ENCODE measurements at places on chromosomes 2 and 18. TPM values are rescaled to one million over a fixed set of nuclear protein-coding genes. Genes with fewer than 3 reads are reported as not detected.
A peak's percentile ranks its signal among the peaks of the same experiment; 100 is the strongest.

Gene ARHGAP15
- total RNA-seq, result not detected

Gene MERTK
- total RNA-seq, result 0.28 TPM

Gene KIF3C
- 15.4 TPM for total RNA-seq

Gene SRD5A2
- total RNA-seq, result not detected

Gene TRAK2
- total RNA-seq, result 65.4 TPM

- peak; percentile 100 for DNase-seq
- H3K36me3 ChIP-seq, result no peaks in the 10 kb centered on the region
- no peak overlapping the region for H3K4me3 ChIP-seq
Measured at GRCh38 chr2:111698743-111699554, 185.0 kb downstream of the ANAPC1 start.

DNA sequence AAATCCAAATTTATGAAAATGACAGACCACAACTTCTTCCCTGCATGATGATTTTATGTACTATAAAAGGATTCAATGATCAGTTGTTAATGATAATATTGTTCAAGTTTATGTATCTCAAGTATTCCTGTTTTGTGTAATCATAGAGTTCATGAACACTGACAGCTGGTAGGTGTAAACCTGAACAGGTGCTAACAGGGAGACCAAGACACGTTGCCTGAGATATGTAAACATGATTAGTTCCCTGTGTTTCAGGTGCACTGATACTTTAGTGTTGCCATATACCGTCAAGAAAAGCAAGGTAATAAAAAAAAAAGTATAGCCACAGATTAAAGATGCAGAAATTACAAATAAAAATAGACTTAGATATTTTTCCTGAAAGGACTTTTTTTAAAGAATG lies 131.8 kb downstream of the BAZ2B start:
- H3K27ac ChIP-seq, result no peak overlapping the region
- no peak for DNase-seq
- H3K4me1 ChIP-seq, result no peaks in the 10 kb centered on the region
- no peaks in the 10 kb centered on the region for H3K27me3 ChIP-seq
- no peaks in the 10 kb centered on the region for H3K36me3 ChIP-seq

- no peaks in the 10 kb centered on the region for H3K36me3 ChIP-seq
- no peaks in the 10 kb centered on the region for H3K27me3 ChIP-seq
- DNase-seq, result no peak
- H3K4me1 ChIP-seq, result peaks cover 15% of the 10 kb centered on the region
Measured at GRCh38 chr2:128233790-128234395, 84.8 kb downstream of the HS6ST1 start.

GRCh38 chr18:31042406-31043181 lies at the start of gene DSC3:
Gene DSC3, minus strand, starts transcription at chr18:31042742. Its CDS starts 82 bp downstream, at chr18:31042660.
- DNase-seq, result no peak
- no peak within 1 kb of the TSS for H3K27ac ChIP-seq
- H3K36me3 ChIP-seq, result no peaks in the 10 kb centered on the region
- peaks cover 21% of the 10 kb centered on the region for H3K27me3 ChIP-seq
- no peaks in the 10 kb centered on the region for H3K4me1 ChIP-seq
- H3K4me3 ChIP-seq, result no peak within 1 kb of the TSS

DNA sequence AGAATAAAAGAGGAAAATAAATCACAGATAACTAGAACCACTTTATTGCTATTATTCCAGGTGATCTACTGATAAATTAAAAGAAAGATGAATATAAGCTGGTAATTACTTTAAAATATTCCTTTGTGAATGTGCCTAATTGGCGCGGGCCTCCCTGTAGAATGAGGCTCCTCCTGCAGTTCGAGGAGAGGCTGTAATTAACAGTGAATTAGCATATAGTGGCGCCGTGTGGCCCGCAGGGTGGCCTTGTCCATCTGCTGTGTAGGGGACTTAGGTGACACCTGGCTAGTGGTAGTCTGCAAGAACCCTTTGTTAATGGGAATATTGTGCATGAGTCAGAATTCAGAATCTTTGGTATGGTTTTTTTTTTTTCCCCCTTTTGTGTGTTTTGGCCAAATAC lies 119.8 kb downstream of the AGAP1 start:
- H3K27me3 ChIP-seq, result no peaks in the 10 kb centered on the region
- DNase-seq, result no peak
- H3K36me3 ChIP-seq, result no peaks in the 10 kb centered on the region
- no peak overlapping the region for H3K27ac ChIP-seq
- H3K4me1 ChIP-seq, result peaks cover 9% of the 10 kb centered on the region

DNA sequence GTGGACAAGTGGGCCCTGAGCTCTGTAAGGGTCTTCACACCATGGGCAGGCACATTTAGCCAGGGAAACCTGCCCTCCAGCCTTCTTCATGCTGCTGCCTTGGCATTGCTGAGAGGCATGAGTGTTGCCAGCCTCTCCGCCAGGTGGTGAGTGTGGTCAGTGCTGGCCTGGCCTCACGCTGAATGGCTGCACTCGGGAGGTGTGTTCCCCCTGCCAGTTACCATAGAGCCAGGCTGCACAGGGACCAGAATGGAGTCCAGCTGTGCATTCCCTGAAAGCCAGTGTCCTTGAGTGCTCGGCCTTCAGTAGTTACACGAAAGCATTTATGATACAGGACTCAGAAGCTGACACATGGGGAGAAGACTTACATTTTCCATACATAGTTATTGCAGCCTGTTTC lies 139.7 kb downstream of the ATP9B start:
- H3K4me3 ChIP-seq, result no peak overlapping the region
- H3K36me3 ChIP-seq, result peaks cover 10% of the 10 kb centered on the region

DNA sequence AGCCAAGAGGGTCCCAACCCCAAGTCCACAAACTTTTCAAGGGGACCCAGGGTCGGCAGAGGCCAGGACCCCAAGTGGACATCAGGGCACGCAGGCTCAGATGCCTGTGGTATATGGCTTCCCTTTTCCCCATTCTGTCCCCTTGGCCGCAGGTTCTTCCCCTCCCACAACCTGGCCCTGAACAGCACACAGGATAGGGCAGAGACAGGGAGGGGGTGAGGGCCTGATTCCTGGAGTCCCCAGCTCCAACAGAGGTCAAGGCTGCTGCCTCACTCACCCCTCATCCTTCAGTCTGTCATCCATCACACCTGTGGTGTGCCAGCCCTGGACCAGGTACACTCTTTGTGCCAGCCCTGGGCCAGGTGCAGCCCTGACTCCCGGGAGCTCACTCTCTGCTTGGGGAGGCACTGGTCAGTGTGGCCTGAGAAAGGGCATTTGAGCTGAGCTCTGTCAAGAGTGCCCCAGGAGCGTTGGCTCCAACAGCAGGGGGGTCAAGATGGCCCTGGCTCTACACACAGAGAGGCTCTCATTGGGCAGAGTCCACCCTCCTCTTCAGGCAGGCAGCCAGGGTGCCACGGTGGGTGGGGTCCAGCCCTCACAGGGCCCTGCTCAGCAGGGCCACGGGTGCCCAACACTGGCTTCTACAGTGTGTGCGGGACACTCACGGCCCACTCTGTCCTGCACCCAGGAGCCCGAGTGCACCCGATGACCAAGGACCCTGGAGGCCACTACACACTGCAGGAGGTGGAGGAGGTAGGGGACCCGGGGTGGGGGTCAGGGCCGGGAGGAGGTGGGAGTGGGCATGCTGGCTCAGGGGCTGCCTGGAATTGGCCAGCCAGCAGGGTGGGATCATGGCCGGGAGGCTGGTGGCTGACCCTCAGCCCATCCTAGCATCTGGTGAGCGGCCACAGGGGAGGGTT lies 1.6 kb downstream of the AGXT start:
- H3K27me3 ChIP-seq, result peaks cover 46% of the 10 kb centered on the region
- no peaks in the 10 kb centered on the region for H3K36me3 ChIP-seq
- no peak overlapping the region for H3K4me3 ChIP-seq
- H3K27ac ChIP-seq, result no peak overlapping the region
- H3K4me1 ChIP-seq, result no peaks in the 10 kb centered on the region

- no peaks in the 10 kb centered on the region for H3K27me3 ChIP-seq
- DNase-seq, result no peak
- peaks cover 10% of the 10 kb centered on the region for H3K4me1 ChIP-seq
- H3K27ac ChIP-seq, result no peak overlapping the region
Measured at GRCh38 chr18:79699653-79700052, 20.1 kb downstream of the CTDP1 start.

GRCh38 chr18:36627637-36628036 lies 201.2 kb downstream of the TPGS2 start:
- peaks cover 6% of the 10 kb centered on the region for H3K4me1 ChIP-seq
- no peak for DNase-seq
- H3K4me3 ChIP-seq, result no peak overlapping the region
- no peaks in the 10 kb centered on the region for H3K36me3 ChIP-seq
- H3K27ac ChIP-seq, result no peak overlapping the region
- no peaks in the 10 kb centered on the region for H3K27me3 ChIP-seq

Data from IMR-90 (cell line).